ENCODE measurements at places on chromosomes 5 and 9. TPM values are rescaled to one million over a fixed set of nuclear protein-coding genes. Genes with fewer than 3 reads are reported as not detected.

DNA sequence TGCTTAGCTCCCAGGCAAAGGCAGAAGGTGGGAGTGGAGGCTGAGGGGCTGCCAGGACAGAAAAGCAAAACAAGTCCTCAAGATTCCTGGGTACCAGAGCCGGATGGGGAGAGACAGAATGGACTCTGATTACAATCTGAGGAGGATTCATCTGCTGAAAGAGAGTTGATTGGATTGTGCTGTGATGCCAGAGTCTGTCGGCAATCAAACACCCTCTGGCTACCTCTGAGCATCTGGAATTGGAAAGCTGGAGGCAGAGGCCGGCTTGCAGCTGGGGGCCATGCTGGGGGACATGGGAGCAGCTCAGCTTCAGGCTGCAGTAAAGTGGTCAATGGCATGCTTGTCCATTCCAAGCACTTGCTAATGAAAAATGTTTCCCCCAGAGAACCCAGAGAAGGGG, 59.3 kb downstream of the ASTN2 start:
- DNase-seq: no peak

- DNase-seq: no peak
Measured at GRCh38 chr5:179777909-179778308, 15.9 kb upstream of the LTC4S start.

GRCh38 chr9:97387936-97388684, 23.8 kb upstream of the TDRD7 start:
- DNase-seq: no peak

PCDHB12 gene
- total RNA-seq: 18.0 TPM

GRCh38 chr5:171848911-171849520, 63.4 kb downstream of the SMIM23 start:
- DNase-seq: no peak

PCDHGA1 gene
- total RNA-seq: 5.2 TPM

All from cerebellum (tissue), 4 donors.